Heart left ventricle (tissue), 16 donors: ENCODE measurements at places on chromosomes 3 and 15. TPM values are rescaled to one million over a fixed set of nuclear protein-coding genes. Genes with fewer than 3 reads are reported as not detected.

- DNase-seq, result no peak
Observed at GRCh38 chr3:193134856-193135255, 106.2 kb upstream of the PLAAT1 start.

DNA sequence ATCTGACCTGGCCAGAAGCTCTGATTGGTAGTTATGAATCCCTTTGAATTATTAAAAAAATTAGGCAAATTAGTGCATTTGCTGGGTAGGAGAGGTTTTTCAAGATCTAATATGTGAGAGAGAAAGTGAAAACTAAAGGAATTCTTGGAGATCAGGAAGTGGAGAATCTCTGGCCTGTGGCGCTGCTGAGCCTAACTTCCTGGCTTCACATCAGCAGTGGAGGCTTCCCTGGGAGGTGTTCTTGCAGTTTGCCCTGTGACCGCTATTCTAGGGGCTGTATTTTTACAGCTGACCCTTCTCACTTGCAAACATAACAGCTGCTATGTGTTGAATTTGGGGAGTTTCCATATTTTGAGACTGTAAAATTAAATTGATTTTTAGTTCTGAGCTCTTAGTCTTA is 166.4 kb downstream of the ATG7 start:
- no peak for DNase-seq

Gene UBL7
- total RNA-seq, result 48.0 TPM

GRCh38 chr3:138011722-138012121 is 1.8 kb downstream of the CLDN18 start:
- DNase-seq, result no peak

- no peak for DNase-seq
Observed at GRCh38 chr3:67898916-67899315, 244.5 kb upstream of the SUCLG2 start.

Gene KLF13
- 37.5 TPM for total RNA-seq

Gene TTC23
- 10.2 TPM for total RNA-seq

GRCh38 chr3:22691407-22691806 is 511.7 kb upstream of the UBE2E2 start:
- no peak for DNase-seq

Gene ULK4
- 3.8 TPM for total RNA-seq

DNA sequence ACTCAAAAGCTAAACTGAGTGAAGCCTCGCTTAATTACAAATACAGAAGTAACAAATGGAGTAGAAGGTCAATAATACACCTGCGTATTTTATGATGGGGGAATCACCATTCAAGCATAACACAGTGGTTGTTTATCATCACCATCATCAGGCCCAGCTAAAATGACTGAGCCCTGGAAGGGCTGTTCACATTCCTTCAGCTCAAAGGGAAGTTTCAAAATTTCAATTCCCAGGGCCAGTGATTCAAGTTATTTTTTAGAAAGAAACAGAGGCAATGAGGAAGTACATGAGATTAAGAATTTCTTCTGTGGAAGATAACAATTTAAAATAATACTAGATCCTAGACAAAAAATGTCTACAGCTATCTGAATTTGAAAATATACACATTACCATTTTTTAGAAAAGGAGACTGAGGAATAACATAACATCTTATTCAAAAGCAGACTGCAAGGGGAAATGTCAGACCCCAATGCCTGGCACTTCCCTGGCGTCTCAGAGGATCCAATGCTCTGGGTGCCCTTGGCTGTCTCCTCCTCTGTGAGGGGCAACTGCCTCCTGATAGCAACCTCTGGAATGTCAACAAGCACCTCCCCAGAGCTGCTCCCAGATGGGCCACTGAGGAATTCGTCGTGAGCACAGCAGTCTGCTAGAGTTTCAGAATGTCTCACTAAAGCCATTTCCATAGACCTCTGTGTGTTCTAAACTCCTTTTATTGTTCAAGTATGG is 22.8 kb downstream of the EHD4 start:
- no peak for DNase-seq

- no peak for DNase-seq
Observed at GRCh38 chr3:160027541-160028195, 39.0 kb downstream of the IL12A start.

Gene MOBP
- total RNA-seq, result not detected

Gene CYP1A2
- not detected for total RNA-seq

Gene ZNF80
- 0.09 TPM for total RNA-seq

DNA sequence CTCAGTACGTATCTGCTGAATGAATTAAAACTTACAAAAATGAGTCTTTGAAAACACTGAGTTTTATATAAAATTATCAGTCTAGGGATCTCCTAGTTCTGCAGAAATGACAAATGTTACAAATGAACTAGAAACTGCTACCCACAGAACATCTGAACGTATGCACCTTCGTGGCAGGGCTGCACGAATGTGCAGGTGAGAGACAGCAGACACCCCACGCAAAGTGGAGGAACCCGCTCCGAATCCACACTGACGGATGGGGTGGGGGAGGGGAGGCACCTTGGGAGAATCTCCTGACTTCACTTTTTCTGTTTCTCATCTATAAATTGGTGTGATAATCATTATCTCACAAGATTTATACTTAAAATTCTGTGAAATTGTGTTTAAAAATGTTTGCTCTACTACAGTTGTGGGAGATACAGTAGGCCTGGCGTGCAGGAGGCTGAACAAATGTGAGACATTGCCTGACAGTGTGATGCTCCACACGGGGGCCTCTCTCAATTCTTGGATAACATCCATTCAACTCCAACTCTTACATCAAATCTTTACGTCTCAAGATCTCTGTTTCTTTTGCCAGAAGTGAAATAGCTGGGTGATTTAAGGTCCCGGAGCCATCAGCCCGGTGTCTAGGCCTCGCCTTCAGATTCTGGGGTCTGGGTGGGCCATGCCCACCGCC is 86.9 kb downstream of the ATP10A start:
- DNase-seq, result no peak

Gene RETNLB
- not detected for total RNA-seq

DNA sequence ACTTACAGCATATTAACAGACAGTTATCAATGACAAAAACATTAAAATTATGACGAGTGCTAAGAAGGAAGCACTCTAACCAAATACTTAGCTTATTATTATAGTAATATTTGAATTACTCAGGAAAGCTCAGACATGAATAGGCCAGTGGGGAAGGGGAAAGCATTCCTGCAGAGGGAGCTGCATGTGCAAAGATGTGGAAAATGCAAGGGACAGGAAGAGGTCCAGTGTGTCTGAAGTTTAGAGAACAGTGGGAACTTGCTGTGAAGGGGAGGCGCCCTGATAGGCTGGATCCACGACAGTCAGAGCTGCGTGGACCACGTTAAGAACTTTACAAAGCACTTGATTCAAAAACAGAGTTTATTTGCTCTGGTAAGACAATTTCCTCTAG is 1.2 kb upstream of the SPICE1 start:
- no peak for DNase-seq
